Pons (tissue), 1 donor: ENCODE measurements at places on chromosomes 3 and 15.

DNA sequence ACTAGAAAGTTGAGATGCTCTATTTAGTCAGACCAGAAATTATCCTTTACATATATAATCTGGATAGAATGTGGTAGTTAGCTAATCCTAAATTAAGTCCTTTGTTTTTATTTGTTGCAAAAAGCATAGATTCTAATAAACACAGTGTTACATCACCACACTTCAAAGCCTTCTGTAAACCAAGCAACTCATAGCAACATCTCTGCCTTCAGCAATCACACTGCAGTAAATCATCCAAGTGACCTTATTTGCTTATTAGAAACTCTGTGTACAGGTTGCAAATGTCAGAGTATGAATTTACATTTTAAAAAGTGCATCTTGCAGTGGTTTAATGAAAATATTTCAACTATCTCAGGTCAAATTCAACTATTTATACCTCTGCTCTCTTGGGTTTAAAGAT lies 242.5 kb downstream of the GBE1 start:
- no peak for DNase-seq

DNA sequence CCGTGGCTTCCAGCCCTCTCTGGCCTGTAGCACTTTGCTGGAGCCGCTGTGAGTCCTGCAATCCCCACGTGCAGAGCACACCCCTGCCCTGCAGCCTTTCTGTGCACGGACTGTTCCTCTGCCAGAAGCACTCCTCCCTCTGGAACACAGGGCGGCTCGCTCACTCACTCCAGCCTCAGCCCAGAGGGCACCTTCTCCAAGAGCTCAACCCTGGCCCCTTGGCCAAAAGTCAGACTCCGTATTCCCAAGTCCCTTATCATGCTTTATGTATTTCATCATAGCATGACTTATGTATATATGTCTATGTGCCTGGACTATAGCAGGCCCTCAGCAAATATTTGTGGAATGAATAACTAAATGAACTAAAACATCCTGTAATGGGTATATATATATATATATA lies 63.2 kb downstream of the ASB7 start:
- no peak for DNase-seq

- DNase-seq: no peak
Measured at GRCh38 chr3:37703626-37704025, 158.1 kb upstream of the CTDSPL start.

GRCh38 chr3:110779581-110779980 lies 292.0 kb upstream of the NECTIN3 start:
- no peak for DNase-seq

GRCh38 chr15:77084436-77084835 lies 13.5 kb upstream of the TSPAN3 start:
- DNase-seq: no peak
